GM13976 (cell line): ENCODE measurements at places on chromosomes 2 and 18.
A peak's percentile ranks its signal among the peaks of the same experiment; 100 is the strongest.

- DNase-seq = no peak
These were observed 13.9 kb downstream of the BMP10 start for GRCh38 chr2:68857202-68857845.

DNA sequence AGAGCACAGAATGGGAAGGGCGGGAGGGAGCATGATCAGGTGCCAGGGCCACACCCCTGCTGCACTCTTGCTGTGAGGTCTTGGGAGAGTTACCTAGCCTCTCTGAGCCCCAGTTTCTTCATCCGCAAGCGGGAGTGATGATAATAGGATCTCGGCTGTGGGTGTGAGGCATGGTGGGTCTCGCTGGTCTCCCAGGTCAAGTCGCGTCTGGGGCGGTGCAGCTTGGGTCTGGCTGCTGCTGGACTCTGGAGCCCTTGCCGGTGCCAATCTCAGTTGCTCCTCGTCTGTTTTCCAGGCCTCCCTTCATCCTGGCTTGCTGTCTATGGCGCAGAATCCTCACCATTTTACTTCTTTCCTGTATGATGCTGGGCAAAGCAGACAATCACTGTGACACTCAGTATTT lies 130.3 kb upstream of the RAB12 start:
- no peak for DNase-seq

- no peak for DNase-seq
These were observed 6.9 kb upstream of the PTPN2 start for GRCh38 chr18:12890964-12891363.

DNA sequence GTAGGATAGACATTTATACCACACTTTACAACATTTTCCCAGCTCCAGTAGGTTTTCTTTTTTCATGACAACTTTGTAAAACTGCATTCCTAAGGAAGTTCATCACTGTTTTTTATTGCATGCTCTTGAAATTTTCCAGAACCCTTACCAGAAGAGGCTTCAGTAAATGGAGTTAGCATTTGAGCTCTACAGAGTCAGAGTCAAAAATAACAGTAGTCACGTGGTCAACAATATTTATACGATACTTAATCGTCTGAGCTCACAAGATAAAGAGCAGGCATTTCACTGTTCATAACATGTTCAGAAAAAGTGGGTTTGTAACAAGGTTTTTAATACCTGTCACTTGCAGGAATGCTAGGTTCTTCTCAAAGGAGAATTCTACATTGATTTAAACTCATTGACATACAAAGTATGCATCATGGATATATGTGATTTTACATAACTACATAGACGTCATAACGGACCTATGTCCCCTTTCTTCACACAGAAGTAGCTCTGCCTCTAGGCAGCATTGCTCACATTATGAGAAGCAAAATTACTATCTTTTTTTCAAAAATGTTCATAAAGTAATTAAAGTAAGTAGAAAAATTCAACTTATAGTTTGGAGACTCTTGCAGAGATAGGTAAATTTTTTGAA lies 187.0 kb upstream of the COL3A1 start:
- no peak for DNase-seq

- DNase-seq = peak; percentile 9
These were observed 13.7 kb downstream of the COLEC11 start for GRCh38 chr2:3608373-3609278.

DNA sequence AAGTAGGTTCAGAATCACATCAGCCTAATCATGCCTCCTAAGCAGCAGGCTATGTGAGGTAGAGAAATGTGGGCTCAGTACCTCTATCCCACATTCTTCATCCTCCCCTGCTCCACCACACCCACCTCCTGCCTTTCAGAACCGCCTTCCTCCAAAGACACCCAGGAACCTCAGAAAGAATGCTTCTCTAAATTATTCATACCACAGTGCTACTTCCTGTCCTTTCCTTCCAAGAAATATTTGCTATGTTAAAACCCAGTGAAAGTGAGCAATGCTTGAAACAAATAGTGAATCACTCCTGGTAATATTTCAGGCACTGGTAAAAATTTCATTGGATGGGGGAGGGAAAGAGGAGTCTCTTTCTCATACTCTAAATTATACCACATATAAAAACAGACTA lies 24.0 kb upstream of the CREB1 start:
- no peak for DNase-seq

GRCh38 chr2:24711865-24712264 lies 81.3 kb downstream of the PTRHD1 start:
- no peak for DNase-seq

DNA sequence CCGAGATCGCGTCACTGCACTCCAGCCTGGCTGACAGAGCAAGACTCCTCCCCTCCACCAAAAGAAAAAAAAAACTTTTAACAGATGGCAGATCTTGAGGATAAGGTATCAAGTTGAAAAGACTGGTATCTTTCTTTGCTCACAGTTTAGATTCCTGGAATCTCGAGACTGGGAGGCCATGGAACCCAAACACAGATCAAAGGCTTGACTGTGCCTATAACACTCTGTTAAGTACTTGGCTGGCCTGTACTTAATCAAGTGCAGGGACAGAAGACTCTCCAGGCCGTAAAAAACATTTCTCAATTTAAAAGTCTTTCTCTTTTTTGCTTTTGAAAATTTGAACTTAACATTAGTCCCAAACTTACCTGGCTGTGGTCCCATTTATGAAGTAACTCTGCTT lies 107.1 kb upstream of the ZNF516 start:
- DNase-seq = no peak

DNA sequence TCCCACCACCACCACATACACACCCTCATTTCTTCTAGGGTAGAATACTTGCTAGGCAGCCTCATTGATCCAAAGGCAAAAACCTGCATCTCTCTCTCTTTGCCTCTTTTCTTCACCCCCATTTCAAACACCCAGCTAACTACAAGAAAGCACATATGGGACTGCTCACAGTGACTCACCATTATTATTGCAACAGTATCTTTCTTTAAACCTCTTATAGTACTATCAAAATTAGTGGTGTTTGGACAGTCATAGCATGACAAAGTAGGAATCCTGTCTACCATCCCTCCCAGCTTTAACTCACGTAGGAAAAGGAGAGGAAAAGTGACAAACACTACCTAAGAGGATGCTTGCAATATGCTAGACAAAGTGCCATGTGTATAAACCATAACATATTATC lies 422.5 kb upstream of the CRIM1 start:
- DNase-seq = no peak

DNA sequence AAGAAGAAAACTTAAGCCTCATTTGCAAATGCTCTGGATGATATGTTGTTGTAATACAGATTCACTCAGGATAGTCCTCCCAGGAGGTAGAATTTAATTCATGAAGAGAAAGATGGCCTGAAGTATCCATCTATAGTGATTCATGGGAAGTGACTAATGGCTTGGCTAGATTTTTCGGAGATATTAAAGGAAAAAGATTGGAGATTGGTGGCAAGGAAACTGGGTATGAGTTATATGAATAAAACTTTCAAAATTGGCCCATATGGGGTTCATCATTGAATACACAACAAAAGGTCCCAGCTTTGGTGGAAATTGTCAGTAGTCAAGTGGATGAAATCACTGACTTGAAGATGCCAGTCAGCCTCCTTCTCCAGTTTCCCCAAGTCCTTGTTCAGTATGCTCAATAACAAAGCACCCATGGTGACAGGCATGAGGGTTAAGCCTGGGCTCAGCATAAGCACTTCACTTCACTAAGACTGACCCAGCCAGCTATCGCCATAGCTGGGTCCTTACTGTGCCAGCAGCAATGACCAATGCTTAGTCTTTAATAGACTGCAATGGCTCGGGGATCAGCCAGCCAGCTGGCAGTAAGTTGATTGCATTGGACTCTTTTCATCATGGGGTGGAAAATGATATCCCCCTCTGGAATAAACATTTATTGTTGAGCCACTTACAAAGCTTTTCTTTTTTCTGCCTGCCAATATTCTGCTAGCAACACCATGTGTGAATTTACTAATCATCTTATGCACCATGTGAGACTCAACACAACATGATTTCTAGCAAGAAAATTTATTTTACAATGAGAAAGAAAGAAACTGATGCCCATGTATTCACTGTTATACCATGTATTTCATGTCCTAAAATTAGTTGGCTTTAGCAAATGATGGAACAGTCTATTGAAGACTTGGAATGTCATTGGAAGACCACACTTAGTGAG lies 176.6 kb upstream of the TACR1 start:
- no peak for DNase-seq

GRCh38 chr2:71101656-71102055 lies 28.4 kb downstream of the MCEE start:
- DNase-seq = no peak

- DNase-seq = no peak
These were observed 52.1 kb downstream of the NFATC1 start for GRCh38 chr18:79447703-79448367.

DNA sequence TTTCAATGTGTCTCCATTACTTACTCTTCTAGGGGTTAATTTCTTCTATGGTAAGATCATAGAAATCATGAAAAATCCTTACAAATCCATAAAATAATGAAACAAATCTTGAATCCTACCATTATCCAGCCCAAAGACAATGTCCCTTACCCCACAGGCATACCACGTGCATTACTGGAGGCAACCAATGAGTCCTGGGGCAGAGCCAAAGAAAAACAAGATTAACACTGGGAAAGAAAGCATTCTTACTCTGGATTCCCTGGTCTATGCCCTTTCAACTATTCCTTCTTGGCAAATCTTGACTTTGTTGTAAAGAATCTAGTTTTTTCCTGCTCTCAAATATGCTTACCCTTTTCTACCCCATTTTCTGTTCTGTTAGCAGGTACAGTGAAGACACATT lies 3.1 kb upstream of the GALNT1 start:
- no peak for DNase-seq

DNA sequence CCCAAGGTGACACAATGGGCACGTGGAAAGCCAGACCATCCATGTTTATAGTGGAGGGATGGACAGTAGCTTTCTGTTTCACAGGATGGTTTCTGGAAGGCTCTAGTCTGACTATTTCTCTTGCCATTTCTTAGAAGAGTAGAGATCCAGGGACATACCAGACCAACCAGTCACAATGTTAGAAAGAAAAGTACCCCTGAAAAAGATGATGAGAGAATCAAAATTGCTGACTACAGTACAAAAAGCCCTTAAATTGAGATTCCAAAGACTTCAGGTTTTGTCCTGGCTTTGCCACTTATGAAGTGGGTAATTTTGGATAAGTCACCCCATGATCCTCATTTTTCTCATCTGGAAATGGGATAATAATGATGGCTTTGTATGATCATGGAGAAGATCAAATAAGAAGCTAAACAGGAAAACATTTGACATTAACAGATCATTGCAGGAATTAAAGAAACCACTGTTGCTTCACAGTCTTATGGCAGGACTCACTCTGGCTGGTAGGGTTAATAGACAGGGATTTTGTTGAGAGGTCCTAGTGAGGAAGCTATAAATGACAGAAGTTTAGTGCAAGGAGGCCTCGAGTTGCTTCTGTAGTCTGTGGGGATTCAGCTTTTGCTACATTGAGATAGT lies 386.0 kb downstream of the IRS1 start:
- no peak for DNase-seq

DNA sequence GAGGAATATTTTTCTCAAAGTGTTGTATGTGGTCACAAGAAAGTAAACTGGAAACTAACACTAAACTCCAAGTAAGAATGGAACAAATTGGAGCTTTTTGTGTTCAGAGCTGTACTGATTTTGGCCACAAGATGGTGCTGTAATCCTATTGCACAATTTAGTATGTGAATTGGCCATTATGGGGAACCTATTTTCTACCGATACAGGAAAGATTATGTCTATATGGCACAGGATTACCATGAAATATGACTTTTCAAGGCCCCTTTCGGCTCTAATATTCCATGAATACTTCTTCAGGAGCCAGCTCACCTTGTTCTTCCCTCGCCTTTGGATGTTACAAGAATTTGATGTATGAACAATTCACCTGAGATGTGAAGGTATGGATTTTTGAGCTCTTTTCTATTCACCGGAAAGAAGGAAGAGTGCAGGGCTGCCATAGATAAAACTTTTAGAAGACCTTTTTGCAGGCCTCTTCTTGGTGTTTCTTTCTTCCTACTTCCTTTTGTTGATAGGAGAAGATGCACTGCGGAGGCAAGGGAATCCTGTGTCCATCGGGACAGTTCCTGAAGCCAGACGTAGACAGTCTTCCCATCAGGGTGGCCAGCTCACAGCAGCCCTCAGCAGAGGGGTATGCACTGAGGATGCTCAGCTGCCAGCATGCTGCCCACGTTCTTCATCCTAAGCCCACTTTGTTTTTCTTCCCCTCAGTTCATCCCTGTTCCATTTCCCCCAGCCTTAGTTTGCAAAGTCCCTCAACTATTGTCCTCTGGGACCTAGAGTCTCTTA lies 13.3 kb downstream of the MRPL44 start:
- peak; percentile 44 for DNase-seq

- no peak for DNase-seq
These were observed 118.7 kb downstream of the MYO5B start for GRCh38 chr18:50076277-50076676.

GRCh38 chr2:9281145-9281544 lies 74.5 kb downstream of the ASAP2 start:
- DNase-seq = no peak

DNA sequence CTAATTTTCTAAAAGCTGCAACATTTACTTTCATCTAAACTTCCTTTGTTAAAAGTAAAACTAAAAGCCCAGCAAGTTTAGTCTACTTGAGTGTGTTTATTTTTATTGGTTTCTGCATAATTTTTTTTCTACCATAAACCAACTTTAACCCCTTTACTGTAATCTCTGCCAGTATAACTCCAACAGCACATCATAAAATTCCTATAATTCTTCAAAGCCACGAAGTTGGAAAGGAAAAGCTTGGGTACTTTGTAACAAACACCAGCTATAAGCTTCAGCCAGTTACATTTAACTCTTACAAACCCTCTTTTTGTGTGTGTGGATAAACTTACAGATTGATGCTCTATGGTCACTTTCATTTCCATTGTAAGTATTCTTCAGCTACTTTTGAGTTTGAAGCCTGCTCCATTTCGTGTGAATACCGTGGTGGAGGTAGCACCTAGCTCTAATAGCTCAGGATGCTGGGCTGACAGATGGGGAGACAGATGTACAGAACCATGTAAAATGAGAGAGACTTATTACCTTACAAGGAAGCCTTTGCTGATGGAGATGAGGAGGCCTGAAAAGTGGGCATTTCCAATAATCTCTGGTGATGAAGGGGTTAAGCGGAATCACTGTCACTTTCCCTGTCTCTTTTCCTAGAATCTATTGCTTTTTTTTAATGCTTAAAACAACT lies 42.5 kb downstream of the ZEB2 start:
- DNase-seq = no peak

DNA sequence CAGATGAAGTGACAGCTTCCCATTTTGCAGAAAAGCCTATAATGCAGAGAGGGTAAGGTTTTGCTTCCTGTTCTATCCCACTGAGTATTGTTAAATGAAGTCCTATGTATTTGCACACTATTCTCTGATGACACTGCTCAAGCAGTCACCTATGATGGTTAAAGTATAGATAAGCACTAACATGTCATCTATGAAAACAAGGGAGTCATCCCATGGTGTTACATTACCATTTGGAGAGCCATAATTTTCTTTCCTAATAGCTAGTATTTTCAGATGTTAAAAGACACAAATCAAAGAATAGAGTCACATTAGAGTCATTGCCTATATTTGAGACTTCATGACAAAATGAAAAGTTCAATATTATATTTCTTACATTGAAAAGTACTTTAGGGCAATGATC lies 42.8 kb upstream of the GRB14 start:
- no peak for DNase-seq
